Activated naive CD4-positive, alpha-beta T cell treated with Interleukin-2 at 50 U/mL for 16 hours (primary cell): ENCODE measurements at places on chromosomes 6 and 20.
A peak's percentile ranks its signal among the peaks of the same experiment; 100 is the strongest.

DNA sequence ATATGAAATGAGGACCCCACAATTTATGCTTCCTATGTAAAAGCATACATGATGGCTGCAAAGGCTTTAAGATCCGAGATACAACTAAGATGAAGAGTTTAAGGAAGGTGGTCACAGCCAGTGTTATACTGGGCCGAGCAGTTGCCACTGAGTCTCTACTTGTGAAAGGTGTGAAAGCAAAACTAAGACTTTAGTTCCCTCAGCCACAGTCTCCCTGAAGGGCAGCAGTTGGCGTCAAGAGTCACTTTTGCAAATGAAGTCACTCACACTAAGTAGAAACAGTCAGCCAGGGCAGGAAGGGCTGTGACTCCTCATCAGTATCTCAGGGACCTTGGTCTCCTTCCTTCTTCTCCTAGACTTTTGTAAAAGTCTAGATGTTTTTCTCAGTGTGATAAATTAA lies 191.6 kb upstream of the MCHR2 start:
- no peak for DNase-seq

DNA sequence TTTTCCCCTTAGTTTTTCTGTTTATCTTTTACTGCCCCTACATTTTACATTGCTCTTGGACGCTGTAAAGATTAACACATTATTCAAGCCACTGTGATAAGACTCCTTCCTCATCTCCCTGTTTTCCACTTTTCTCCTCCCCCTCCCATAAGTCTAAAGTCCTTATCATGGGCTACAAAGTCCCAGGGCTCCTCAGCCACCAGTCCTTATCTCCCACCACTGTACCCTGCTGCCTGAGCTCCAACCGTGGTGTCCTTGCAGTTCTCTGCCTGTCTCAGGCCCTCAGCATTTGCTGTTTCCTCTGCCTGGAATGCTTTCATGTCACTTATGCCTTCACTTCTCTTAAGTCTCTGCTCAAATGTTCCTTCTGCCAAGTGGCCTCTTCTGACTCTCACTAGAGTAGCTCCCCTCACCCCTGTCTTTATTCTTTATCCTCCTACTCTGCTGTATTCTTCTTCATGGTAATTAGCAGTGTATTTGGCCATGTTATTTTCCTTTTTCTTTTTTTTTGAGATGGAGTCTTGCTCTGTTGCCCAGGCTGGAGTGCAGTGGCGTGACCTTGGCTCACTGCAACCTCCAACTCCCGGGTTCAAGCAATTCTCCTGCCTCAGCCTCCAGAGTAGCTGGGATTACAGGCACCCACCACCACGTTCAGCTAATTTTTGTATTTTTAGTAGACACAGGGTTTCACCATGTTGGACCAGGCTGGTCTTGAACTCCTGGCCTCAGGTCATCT lies 10.8 kb upstream of the LATS1 start:
- no peak for DNase-seq

DNA sequence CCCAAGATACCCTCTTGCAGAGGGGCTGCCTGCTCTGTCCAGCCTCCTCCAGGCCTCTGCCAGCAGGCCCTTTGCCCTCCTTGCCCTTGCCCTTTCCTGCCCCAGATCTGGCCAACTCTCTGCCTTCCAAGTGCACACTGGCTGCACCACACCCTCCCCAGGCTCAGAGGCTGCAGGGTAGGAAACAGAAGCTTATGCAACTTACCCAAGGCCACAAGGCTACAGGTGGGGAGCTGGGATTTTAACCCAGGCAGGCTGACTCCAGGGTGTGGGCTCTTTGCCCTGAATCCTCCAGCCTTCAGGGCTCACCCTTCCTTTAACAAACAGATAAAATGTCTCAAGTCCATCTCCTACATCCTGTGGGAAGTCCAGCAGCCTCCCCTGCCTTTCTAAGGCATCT lies 14.5 kb upstream of the TRAF3IP2 start:
- no peak for DNase-seq

GRCh38 chr20:55151171-55151570 lies 675.8 kb downstream of the DOK5 start:
- no peak for DNase-seq

DNA sequence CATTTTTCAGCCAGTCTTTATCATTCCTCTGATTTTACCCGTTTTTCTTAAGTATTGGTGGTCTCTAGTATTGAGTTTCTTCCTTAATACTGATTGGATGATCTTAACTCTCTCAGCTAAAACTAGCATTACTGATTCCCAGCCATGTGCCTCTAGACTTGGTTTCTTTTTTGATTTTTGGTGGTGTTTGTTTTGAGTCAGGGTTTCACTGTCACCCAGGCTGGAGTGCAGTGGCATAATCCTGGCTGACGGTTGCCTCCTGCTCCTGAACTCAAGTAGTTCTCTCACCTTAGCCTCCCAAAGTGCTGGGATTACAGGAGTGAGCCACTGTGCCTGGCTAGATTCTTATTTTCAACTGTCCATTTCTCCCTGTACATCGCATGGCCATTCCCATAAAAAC lies 24.9 kb downstream of the DPPA5 start:
- DNase-seq = no peak

GRCh38 chr20:1823450-1823844 lies 71.8 kb upstream of the SIRPA start:
- DNase-seq = no peak

- DNase-seq = no peak
Measured at GRCh38 chr20:11064946-11065345, 391.1 kb upstream of the JAG1 start.

GRCh38 chr20:18672834-18673233 lies 85.0 kb downstream of the DTD1 start:
- DNase-seq = no peak

DNA sequence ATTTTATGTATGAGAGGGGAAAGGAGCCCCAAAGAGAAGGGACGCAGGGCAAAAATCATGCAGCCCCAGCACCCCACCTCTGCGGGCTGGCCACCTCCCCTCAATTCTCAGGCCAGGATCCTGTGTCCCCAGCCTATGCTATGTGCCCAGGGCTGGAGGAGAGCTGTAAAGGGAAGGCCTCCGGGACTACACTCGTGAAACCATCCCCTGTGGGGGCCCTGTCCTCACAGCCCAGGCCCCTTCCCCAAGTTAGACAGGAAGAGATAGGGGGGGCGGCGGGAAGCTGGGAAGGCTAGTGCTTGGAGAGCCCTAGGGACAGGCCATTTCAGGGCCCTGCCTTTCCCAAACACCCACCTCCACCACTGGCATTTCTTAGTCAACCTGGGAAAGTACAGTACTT lies 1.4 kb upstream of the COL11A2 start:
- DNase-seq = no peak

DNA sequence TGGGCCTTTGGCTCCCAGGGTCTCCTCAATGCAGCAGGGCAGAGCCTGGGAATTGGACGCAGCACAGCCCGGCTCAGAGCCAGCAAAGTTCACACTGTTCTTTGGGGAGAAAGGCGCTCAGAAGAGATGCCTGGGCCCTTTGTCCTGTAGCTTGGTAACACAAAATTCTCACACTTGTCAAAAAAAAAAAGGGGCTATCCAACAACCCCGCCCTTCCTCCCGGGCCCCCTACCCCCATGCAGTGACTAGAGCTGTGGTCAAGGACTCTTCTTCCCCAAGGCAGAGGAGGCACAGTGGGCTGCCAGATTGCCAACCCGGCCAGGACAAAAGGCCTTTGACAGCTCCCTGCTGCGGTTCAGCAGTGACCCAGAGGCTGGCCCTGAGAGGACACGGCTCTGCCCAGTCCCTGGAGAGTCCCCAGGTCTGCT lies 2.0 kb downstream of the NKAIN4 start:
- DNase-seq = no peak

DNA sequence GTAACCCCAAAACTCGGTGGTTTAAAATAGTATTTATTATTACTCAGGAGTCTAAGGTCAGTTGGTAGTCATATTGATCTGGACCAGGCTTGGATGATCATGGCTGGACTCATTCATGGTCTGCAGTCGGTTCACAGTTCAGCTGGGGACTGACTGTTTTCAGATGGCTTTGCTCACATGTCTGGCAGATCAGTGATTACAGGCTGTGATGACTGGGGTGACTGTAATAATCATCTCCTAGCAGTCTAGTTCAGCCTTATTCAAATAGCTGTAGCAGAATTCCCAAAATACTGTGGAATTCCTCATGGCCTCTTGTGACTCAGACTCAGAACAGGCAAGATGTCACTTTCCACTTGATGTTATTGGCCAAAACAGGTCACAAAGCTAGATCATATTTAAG lies 16.4 kb upstream of the NT5DC1 start:
- DNase-seq = no peak

GRCh38 chr6:92364948-92365541 lies 1054.3 kb downstream of the EPHA7 start:
- no peak for DNase-seq

GRCh38 chr20:37190354-37191112 lies 11.2 kb upstream of the MROH8 start:
- no peak for DNase-seq

- DNase-seq = no peak
Measured at GRCh38 chr6:18988636-18989035, 601.5 kb downstream of the RNF144B start.

DNA sequence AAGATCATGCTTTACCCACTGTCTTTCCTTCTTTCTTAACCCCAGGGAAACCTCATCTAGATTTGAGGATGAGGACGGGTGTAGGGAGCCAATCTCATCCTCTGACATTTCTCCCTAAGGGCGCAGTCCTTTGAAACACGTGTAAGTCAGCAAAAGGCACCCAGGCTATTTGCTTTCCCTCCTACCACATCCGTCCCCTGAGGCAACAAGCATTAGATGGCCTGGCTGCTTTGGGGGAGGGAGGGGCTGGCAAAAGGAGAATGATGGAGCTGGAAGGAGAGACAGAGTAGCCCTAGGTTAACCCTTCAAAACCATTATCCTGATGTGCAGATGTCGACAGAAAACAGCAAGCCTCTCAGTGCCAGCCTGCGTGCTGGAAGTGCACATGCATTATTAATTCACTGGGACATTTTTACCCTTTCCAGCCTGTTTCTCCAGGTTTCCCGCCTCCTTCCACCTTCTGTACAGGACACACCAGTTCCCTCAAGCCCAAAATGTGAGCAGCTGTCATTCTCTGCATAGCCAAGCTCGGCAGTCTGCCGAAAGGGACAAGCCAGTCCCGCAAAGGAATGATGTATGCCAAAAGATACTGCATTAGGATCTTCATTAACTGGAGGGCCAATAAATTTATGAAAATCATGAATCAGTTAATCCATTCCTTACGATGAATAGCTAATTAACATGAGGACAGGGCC lies 547.2 kb downstream of the CD83 start:
- DNase-seq = no peak

DNA sequence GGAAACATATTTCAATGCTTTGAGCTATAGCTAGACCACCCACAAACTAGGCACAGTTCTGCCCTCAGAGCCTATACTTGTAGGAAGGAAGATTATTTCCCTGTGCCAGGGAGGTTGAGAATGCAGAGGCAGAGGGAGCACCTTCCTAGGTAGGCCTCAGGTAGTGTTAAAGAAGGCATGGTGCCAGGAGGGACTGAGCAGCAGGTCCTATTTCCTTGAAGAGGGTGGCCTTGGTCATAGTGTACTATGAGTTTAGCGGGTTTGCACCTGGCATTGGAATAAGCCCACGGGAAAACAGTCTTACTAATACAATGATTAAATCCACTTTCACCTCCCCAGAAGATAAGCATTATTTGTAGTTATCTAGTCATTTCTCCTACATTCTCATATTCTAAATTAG lies 375.4 kb downstream of the CDKAL1 start:
- no peak for DNase-seq

DNA sequence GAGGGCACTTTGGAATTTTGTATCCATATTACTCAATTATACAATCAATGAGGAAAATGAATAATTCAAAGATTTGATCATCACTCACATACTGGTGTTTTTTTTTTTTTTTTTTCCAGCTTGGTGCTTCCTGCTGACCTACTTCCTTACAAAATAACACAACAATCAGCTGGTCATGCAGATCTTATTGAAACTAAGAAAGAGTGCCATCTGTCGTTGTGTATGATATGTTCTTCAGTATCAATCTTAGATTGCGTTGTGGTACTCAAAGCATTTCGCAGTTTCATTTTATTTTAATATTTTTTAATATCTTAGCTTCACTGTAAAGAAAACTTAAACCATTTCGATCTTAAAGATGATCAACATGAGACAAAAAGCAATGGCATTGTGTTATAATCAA lies 155.6 kb downstream of the OGFRL1 start:
- DNase-seq = no peak

- DNase-seq = no peak
Measured at GRCh38 chr6:35044145-35044745, 96.9 kb downstream of the TCP11 start.

GRCh38 chr6:37020812-37021211 lies 15.4 kb downstream of the FGD2 start:
- no peak for DNase-seq

DNA sequence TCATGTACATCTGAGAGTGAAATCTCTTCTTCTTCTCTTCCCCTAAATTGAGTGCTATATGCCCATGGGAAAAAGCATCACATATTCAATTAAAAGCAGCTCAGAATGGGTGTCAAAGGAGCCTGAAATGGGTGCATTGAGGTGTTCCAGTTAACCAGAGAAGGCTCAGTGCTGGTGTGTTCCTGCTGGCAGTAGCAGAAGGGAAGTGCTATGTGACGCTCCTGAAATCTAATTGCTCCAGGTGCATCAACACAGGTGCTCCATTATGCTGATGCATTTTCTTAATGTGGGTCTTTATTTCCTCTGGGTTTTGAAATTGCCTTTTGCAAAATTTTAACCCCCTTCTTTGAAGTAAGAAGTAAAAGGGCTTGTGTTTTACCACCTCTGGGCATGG lies 17.9 kb downstream of the SLC22A2 start:
- no peak for DNase-seq

GRCh38 chr6:116514111-116514510 lies 2.7 kb downstream of the CALHM5 start:
- no peak for DNase-seq

- peak; percentile 53 for DNase-seq
Measured at GRCh38 chr6:2127484-2127911, 117.9 kb downstream of the GMDS start.

DNA sequence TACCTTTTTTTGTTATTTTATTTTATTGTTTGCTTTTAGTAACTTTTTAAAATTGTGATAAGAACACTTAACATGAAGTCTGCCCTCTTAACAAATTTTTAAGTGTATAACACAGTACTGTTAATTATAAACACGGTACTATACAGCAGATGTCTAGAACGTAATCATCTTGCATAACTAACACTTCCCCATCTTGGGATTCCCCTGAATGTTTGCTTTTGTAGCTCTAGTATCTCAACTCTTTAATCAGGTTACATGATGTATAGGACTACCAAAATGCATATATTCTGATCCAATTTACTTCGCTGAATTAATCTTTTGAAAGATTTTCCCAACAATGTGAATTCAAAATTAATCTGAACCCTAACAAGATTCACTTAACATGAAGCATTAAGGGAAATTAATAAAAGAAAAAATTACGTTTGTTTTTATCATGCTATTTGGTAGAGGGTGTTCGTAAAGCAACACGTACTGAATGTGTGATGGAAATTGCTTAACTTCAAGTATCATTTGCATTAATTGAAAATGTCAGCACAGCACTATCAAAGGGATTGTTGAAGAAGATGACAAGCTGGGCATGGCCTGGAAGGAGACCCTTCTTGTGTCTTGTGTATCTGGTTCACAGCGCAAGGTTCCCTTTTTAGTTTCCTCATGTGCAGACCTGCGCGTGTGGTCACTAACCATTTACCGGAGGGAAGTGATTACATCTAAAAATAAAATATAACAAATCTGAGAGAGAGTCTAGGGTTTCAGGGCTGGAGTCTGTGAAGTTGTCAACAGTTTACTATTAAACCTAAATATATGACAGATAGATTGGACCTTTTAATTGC lies 15.2 kb downstream of the COL19A1 start:
- DNase-seq = no peak

- no peak for DNase-seq
Measured at GRCh38 chr6:121032268-121033006, 301.8 kb downstream of the TBC1D32 start.
